Occipital lobe (tissue), 3 donors: ENCODE measurements at places on chromosomes 16 and 17. TPM values are rescaled to one million over a fixed set of nuclear protein-coding genes. Genes with fewer than 3 reads are reported as not detected.

DNA sequence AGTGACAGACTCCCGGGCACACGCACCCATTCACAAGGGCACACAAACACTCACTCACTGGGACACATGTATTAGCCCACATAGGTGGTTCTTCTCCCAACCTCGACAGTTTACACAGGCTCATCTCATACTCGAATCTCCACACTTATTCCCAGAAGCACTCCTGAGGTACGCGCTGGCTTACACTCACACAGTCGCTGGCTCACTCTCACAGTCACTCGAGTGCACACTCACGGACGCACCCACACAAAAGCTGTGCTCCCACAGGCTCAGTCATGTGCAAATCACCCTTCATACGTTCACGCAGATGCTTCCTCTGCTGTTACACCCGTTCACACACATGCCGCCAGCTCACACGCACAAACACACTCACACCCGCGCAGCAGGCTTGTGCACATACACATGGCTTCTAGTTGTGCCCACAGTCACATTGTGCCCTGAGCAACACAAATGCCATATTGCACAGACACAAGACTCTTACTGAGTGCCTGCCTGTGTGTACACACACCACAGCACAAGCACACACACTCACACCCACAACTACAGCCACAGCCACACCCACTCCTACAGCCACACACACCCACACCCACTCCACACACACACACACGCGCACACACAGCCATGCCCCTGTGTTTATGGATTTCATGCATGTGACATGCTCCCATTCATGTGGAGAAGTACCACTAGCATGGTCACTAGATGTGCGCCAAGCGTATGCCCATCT, 8.4 kb upstream of the PRR29 start:
- DNase-seq = no peak

RTN4RL1 gene
- total RNA-seq = 25.0 TPM

DNA sequence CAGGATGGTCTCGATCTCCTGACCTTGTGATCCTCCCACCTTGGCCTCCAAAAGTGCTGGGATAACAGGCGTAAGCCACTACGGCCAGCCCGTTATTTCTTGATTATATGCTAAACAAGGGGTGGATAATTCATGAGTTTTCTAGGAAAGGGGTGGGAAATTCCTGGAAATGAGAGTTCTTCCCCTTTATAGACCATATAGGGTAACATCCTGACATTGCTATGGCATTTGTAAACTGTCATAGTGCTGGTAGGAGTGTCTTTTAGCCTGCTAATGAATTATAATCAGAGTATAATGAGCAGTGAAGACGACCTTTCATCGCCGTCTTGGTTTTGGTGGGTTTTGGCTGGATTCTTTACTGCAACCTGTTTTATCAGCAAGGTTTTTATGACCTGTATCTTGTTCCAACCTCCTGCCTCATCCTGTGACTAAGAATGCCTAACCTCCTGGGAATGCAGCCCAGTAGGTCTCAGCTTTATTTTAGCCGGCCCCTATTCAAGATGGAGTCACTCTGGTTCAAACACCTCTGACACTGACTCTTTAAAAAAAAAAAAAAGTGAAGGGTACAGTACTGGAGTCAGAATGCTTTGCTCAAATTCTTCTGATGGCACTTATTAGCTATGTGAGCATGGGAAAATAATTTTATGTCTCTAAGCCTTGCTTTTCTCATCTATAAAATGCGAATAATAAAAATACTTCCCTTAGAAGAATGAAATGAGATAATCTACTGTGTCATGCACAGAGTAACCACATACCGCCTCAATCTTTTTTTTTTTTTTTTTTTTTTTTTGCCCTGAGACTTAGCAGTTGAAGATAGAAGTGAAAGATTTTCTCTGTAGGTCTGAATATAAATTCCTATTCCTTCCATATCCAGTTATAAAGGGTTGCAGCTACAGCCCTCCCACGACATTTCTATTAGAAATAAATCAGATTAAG, 5.1 kb upstream of the CALCOCO2 start:
- no peak for DNase-seq

DNA sequence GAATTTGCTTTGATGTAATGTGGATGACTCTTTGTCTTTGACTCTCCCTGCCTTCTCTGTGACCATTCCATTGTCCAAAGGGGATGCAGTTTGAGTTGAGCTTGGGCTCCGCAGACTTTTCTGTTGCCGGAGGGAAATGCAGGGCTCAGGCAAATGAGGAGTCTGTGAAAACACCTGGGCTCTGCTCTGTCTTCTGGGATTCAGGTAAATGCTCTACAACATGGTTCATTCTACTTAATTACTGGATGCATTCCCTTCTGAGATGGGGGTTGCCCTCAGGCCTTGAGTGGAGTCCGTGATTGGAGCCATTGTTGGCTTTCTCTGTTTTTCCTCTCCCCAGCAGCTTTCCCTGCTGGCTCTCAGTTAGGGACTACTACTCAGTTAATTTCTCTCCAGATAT, 26.4 kb upstream of the SPNS2 start:
- DNase-seq = no peak

NPIPA2 gene
- not detected for total RNA-seq
